M059J (cell line): ENCODE measurements at places on chromosomes 3 and 15. TPM values are rescaled to one million over a fixed set of nuclear protein-coding genes. Genes with fewer than 3 reads are reported as not detected.

The SYNPR gene
- not detected in 2 replicates for total RNA-seq

The EPHA3 gene
- total RNA-seq: 0.20 TPM in 1 of 2 replicates, not detected in the other

The IQCF5 gene
- not detected in 2 replicates for total RNA-seq

The ADIPOQ gene
- not detected in 2 replicates for total RNA-seq

The ADAMTSL3 gene
- total RNA-seq: not detected in 2 replicates

The SV2B gene
- not detected in 2 replicates for total RNA-seq

The TNIK gene
- total RNA-seq: 12.7 and 26.3 TPM in 2 replicates

The HACL1 gene
- 19.5 and 23.6 TPM in 2 replicates for total RNA-seq

The SLC22A13 gene
- total RNA-seq: not detected in 2 replicates
